RPMI7951 (cell line): ENCODE measurements at places on chromosomes 16 and 17. TPM values are rescaled to one million over a fixed set of nuclear protein-coding genes. Genes with fewer than 3 reads are reported as not detected.

DNA sequence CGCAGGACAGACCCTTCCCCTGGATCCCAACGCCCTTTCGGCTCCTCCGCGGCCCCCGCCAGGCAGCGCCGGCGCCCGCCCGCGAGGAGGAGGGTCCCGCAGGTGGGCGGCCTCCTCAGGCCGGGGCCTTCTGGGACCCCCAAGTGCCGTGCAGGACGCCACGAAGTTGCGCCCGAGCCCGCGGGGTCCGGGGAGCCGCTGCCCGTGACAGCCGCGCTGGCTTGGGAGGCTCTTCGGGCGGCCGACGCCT is 504 bp downstream of the ERN1 start:
- DNase-seq, result no peak

DNA sequence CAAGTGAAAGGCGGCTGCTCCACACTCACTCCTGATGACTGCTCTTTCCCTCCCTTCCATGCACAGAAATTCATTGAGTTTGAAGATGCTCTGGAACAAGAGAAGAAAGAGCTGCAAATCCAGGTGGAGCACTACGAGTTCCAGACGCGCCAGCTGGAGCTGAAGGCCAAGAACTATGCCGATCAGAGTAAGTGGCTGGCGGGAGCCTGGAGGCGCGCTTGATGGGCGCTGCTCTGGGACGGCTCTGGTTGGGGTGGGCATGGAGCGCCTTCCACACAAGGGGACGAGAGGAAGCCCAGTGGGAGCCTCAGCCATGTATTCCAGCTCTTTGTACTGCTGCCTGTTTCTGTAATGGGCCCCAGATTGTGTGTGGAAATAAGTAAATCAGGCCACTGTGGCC is 18.5 kb downstream of the MAPK8IP3 start:
- DNase-seq, result no peak

- peak; percentile 41 for DNase-seq
These were observed 56.4 kb downstream of the SLC6A2 start for GRCh38 chr16:55711959-55712876.

TPSG1 gene
- 0.24 TPM in 1 of 2 replicates, not detected in the other for total RNA-seq

GRCh38 chr16:72501739-72502593 is 330.0 kb upstream of the PMFBP1 start:
- DNase-seq, result peak; percentile 62

DNA sequence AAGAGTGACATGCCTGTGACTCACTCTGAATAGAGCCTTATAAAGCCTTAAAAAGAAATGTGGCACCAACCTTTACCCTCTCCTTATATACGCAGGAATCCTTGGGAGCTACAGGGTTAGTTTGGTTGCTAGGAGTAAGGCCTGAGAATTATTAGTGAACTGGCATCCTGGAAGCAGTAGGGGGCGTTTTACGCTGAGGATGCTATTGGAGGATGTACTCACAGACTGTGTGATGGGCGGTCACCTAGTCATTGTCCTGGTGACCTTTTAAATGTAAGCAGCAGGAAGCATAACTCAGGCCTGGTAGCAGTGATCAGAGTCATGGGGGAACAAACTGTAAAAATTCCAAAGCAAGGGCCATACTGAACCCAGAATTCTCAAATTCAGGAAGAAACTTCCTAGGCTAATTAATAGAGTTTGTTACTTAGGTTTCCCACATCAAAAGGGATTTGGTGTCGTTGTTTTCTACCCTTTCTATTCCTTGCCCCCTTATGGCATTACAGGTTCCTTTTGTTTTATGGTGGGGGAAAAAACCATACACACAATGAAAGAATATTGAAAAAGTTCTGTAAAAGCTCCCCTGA is 153.8 kb downstream of the SNX11 start:
- DNase-seq, result peak; percentile 32

HIGD1B gene
- not detected in 2 replicates for total RNA-seq

ARHGAP27 gene
- total RNA-seq, result 0.29 and 0.72 TPM in 2 replicates

DNA sequence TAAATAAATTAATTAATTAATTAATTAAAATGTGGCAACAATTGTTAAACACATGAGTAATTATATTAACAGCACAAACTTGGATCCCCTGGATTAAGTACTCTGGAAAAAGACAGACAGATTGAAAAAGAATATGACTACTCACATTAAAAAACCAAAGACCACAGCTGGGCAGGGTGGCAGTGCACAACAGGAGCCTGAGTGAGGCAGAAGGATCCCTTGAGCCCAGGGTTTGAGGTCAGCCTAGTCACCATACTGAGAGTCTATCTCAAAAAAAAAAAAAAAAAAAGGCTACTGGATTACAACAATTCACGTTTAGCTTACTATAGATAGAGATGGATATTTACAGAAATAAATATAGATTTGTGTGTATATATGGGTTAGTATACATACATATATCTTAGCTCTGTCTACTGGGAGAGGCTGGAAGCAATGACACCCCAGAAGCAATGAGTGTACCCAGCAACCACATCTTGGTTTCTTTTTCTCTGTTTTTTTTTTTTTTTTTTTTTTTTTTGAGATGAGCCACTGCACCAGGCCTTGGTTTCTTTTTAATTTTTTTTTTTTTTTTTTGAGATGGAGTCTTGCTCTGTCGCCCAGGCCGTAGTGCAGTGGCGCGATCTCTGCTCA is 10.6 kb upstream of the SUZ12 start:
- no peak for DNase-seq

DNA sequence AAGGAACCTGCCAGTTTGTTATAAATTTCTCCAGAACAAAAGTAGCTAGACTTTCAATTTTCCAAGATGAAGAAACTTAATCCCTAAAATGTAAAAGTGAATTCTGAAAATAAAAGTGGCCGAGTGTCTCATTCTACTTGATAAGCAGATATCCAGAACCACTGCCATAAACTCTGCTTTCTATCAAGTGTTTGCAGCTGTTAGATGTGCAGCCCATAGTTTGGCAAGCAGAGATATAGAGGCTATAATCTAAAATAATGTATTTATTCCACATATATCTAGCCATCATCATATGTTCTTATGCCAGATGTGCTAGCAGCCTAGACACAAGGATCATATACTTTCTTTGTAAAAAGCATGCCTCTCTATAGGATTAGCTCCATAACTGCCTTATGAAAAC is 14.7 kb upstream of the FBXL20 start:
- DNase-seq, result no peak

GRCh38 chr17:49916854-49917515 is 52.0 kb upstream of the DLX4 start:
- DNase-seq, result no peak

FOXN1 gene
- total RNA-seq, result not detected in 2 replicates

ALOX12 gene
- total RNA-seq, result not detected in 2 replicates

- peak; percentile 25 for DNase-seq
These were observed 78.4 kb downstream of the CNGB1 start for GRCh38 chr16:57892447-57893096.

MT1G gene
- 6.8 and 13.5 TPM in 2 replicates for total RNA-seq

TSNAXIP1 gene
- 0.49 TPM in 1 of 2 replicates, not detected in the other for total RNA-seq

CCL3 gene
- total RNA-seq, result 0.96 TPM in 1 of 2 replicates, not detected in the other

- peak; percentile 36 for DNase-seq
These were observed 668 bp downstream of the USP36 start for GRCh38 chr17:78839762-78840529.

DNA sequence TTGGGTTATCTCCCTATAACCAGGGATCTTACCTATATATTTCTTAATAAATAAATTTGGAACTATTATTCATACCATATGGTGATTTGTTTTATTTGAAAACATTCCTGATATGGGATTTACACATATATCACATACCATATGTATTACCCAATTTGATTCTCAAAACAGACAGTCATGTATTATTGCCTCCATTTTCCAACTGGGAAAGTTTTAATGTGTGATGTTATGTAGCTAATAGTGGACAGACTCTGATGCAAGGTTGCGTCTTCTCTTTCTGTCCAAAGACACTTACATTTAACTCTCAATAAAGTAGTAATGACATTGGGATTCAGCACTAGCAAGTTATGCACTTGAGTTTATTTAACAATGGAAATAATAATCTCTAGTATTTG is 1.1 kb downstream of the KRTAP9-9 start:
- no peak for DNase-seq

- no peak for DNase-seq
These were observed 1.8 kb downstream of the MYH10 start for GRCh38 chr17:8628609-8629169.

KRT39 gene
- 0.24 TPM in 1 of 2 replicates, not detected in the other for total RNA-seq

FBXW10B gene
- 0.12 and 1.1 TPM in 2 replicates for total RNA-seq

- DNase-seq, result no peak
These were observed 14.6 kb upstream of the KRT17 start for GRCh38 chr17:41638941-41639340.

GRCh38 chr17:2346475-2346874 is 9.2 kb downstream of the SGSM2 start:
- DNase-seq, result no peak

GRCh38 chr16:52235186-52235585 is 311.8 kb downstream of the TOX3 start:
- DNase-seq, result no peak

KRT36 gene
- not detected in 2 replicates for total RNA-seq

- no peak for DNase-seq
These were observed 7.0 kb downstream of the INPP5K start for GRCh38 chr17:1509290-1509881.

- no peak for DNase-seq
These were observed 895 bp downstream of the ANKRD40CL start for GRCh38 chr17:50766222-50767023.

DNA sequence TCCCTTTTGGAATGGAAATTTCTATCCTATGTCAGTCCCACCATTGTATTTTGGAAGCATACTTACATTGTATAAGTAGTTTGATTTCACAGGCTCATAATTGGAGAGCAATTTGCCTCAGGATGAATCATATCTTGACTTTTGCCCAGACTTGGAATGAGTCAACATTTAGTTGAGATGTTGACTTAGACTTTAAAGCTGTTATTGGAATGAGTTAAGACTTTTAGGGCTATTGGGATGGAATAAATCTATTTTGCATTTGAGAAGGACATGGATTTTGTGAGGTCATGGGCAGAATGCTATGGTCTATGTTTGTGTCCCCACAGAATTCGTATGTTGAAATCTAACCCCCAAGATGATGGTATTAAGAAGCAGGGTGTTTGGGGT is 12.2 kb upstream of the ZNF594 start:
- peak; percentile 41 for DNase-seq

- DNase-seq, result peak; percentile 36
These were observed 474 bp downstream of the CLN3 start for GRCh38 chr16:28491230-28491969.

GRCh38 chr17:29149431-29150064 is 30.6 kb downstream of the MYO18A start:
- DNase-seq, result peak; percentile 53

DNA sequence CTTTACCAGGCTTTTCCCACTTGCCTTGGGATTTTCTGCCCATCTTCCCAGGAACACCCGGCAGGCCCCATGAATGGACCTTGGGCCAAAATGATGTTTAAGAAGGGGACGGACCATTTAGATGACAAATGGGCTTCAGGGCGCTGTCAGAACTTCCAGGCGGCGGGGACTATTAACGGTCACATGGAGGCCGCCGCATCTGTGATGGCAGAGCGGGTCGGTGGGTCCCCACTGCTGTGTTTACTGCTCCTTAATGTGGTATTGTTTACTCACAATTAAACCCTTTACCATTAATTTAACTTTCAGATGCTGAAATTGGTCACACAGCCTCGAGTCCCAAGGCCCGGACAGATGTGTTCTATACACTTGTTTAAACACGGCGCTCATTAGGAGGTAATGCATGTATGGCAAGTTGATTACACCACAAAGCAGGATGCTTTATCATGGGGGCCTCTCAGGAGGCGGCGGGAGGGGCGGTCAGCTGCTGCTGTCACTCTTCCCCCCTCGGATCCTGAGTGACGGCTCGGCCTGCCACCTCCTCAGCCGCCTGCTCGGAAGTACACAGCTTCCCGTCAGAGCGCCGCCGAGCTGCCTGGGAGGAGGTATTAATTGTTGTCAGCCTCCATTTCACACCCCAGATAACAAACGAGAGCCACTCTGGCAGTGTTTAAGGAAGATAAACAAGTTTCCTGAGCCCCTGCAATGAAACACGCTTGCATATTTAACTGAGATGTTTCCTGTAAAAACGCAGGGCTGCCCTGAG is 83.9 kb upstream of the IRX3 start:
- DNase-seq, result no peak

ATPAF2 gene
- total RNA-seq, result 13.3 and 14.0 TPM in 2 replicates

DPEP2 gene
- not detected in 2 replicates for total RNA-seq

- DNase-seq, result no peak
These were observed 64.9 kb upstream of the LGALS9 start for GRCh38 chr17:27565874-27566670.

- DNase-seq, result no peak
These were observed 10.8 kb upstream of the C16orf95 start for GRCh38 chr16:87327798-87328495.

DNA sequence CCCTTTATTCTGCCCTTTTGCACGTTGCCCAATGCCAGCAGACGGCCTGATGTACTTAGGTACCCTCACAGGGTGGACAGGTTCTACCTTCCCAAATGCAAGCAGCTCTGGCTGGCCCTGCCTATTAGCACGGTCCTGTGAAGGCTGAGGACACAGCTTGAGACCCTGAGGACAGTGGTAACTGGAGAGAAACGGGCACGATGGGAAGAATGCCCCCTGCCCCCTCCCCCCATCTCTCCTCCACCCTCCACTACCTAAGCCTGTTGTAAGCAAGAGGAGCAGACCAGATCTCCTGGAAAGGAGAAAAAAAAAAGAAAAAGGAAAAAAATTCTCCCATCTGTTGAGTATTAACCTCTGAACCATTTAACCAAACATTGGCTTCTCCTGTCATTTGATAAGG is 34.1 kb downstream of the MEOX1 start:
- DNase-seq, result no peak

SEZ6 gene
- not detected in 2 replicates for total RNA-seq

DNA sequence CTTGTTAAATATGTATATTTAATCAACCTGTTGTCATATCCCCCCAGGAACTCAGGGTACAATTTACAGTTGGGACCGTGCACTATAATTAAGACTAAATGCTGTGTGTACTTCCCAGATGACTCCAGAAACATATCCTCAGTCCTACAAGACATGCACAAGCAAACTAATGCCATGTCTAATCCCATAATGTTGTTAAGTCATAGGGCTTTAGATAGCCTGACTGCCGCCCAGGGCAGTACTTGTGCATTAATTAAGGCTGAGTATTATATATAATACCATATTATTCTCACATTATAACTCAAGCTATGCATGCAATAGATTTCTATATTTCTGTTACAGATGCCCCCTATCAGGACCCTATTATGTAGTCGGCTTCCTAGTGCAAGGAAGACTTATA is 20.1 kb upstream of the CPHXL start:
- no peak for DNase-seq

TBX21 gene
- not detected in 2 replicates for total RNA-seq

DNA sequence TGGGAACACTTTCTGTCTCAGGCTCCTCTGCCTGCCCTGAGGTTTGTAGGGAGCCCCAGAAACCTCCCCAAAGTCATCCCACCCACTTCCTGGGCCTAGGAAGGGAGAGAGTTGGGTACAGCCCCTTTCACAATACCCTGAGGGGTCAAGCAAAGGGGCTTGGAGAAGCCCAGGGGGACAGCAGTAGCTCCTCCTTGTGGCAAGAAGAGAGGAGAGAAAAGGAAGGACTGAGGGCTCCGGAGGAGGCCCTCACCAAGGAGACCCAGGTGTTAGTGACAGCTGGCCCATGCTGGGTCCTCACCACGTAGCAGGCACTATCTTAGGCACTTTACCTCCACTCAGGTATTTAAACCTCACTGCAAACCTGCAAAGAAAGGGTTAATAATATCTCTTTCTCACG is 112.8 kb downstream of the IRX5 start:
- DNase-seq, result no peak

CA7 gene
- total RNA-seq, result not detected in 2 replicates

TMEM238L gene
- not detected in 2 replicates for total RNA-seq

- no peak for DNase-seq
These were observed 9.4 kb upstream of the TEDC2 start for GRCh38 chr16:2450535-2450934.

CRHR1 gene
- total RNA-seq, result not detected in 2 replicates

TEKT1 gene
- total RNA-seq, result not detected in 2 replicates
